ENCODE measurements at places on chromosomes 12 and 14.

DNA sequence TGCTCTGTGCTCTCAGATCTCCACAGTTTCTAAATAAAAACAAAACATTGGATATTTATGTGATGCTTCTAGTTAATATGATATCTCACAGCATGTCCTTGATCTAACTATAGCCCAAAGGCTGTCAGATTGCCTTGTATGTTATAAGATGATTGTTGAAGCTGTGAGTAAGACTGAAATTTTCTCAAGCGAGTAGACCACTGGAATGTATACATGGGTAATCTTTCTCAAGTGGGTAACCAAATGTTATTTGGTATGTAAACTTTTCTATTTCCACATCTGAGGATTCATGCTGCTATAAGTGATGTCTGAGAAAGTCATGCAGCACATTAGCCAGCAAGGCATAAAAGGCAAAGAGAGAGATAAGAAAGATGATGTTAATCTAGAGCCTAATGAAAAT is 886.7 kb downstream of the NRXN3 start:
- DNase-seq = no peak

DNA sequence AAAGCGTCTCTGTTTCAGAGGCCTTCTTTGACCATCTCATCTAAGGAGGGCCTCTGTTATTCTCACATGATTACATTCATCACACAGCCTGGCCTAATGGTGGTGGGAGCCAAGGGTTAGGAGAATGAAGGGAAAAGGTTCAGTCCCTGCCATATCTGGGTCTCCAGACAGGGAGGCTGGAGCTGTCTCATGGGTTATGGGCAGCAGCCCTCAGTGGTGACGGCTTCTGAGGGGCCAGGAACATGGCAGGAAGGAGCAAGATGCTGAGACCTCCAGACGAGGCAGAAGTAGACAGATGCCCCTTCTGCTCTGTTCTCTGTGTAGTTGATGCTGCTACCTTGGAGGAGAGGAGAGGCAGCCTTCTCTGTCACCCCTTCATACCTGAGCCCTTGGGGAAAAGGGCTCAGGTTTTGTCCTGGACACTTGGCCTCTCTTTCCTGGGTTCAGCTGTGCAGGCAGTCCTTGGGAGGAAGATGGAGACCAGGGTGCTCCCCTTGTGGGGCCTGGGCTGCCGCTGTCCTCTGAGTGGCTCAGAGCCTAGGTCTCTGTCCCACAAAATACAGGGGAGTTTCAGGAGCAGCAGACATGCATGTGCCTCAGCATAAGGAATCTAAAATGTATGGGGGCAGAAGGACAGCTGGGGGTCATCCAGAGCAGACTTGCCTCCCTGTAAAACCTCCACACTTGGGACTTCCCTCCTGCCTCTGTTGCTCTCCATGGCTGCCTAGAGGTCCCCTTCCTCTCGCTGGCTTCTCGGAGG is 3.6 kb downstream of the IFI27L2 start:
- DNase-seq = no peak

GRCh38 chr14:69073915-69074314 is 79.0 kb downstream of the DCAF5 start:
- no peak for DNase-seq

- no peak for DNase-seq
These were observed 230.2 kb downstream of the VRK1 start for GRCh38 chr14:97027256-97027999.

- no peak for DNase-seq
These were observed 152.3 kb downstream of the ATXN7L3B start for GRCh38 chr12:74689929-74690328.

GRCh38 chr12:93680006-93680405 is 2.8 kb downstream of the CRADD start:
- no peak for DNase-seq

- no peak for DNase-seq
These were observed 431 bp upstream of the RHOJ start for GRCh38 chr14:63203618-63204406.

GRCh38 chr14:103294091-103294490 is 39.9 kb upstream of the EIF5 start:
- DNase-seq = no peak

DNA sequence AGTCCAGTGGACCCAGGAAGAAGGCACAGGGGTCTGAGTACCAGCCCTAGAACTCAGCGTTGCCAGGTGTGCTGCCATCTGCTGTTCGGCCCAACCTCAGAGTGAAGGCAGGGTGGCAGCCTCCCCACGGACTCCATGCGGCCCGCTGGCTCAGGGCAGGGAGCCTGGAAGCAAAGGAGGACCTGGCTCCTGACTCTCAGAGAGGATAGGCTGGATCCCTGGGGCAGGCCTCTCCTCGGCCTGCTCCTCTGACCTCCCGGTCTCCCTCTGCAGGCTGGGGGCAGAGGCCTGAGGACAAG is 10.1 kb downstream of the MCRS1 start:
- DNase-seq = no peak

DNA sequence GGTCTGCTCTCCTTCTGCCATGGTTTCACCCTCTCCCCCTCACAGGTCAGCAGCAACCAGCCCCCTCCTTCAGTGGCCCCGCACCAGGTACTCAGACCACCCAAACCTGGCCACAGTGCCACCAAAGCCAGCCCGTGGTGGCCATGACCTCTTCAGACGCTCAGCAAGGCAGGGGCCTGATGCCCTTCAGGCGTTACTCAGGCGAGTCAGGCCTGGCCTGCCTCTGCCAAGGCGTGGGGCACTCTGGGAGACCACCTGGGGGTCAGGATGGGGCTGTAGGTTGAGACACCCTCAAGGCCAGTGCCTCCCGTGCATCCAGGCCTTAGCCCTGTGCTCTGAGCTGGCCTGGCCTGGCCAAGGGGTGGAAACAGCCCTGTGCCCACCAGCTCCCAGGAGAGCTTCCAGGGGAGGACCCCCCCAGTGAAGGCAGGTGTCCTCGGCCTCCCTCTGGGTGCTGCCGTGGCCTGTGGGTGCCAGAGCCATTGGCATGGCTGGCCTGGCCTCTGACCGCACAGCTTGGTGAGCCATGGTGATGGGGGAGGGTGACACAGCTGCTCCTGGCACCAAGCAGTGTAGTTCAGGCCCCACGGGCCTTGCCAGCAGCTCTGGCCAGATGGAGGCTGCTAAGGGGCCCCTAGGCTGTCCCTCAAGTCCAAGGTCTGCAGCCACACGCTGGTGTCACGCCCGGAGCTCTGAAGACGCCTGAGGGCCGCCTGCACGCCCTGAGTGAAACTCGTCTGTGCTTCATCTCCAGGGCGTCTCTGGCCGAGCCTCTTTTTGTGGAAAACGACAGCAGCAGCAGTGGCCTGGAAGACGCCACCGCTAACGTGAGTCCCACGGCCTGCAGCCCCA is 15.1 kb downstream of the XRCC3 start:
- DNase-seq = no peak
